ENCODE measurements at places on chromosomes 16 and 17.
A peak's percentile ranks its signal among the peaks of the same experiment; 100 is the strongest.

- no peak for DNase-seq
Measured at GRCh38 chr16:58002936-58003335, 1.7 kb downstream of the USB1 start.

- no peak for DNase-seq
Measured at GRCh38 chr16:50841081-50841886, 99.4 kb downstream of the CYLD start.

- DNase-seq = no peak
Measured at GRCh38 chr17:61232871-61233270, 166.8 kb upstream of the TBX2 start.

DNA sequence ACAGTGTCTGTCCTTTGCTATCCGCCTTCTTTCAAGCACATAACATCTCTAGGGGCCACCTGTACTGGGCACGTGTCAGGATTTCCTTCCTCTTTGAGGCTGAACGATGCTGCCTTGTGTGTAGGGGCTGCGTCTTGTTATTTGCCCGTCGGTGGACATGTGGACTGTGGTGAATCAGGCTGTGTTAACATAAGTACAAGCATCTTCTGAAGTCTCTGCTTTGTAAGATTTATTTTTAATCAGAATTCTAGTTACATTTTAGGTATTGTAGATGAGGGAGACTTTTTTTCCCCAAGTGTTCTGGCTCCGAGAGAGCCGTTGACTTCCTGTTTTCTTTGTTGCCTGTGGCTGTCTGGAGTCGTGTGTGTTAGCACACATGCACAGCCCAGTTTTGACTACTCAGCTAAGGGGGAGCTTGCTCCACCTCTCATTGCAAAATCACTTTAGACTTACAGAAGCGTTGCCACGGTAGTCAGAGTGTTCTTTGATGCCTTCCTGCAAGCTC, 26.1 kb downstream of the SPG7 start:
- peak; percentile 11 for DNase-seq

GRCh38 chr16:55655897-55656681, at the start of gene SLC6A2:
Gene SLC6A2 (plus strand): TSS chr16:55655988. CDS start chr16:55656695, 707 bp downstream.
- no peak for DNase-seq

DNA sequence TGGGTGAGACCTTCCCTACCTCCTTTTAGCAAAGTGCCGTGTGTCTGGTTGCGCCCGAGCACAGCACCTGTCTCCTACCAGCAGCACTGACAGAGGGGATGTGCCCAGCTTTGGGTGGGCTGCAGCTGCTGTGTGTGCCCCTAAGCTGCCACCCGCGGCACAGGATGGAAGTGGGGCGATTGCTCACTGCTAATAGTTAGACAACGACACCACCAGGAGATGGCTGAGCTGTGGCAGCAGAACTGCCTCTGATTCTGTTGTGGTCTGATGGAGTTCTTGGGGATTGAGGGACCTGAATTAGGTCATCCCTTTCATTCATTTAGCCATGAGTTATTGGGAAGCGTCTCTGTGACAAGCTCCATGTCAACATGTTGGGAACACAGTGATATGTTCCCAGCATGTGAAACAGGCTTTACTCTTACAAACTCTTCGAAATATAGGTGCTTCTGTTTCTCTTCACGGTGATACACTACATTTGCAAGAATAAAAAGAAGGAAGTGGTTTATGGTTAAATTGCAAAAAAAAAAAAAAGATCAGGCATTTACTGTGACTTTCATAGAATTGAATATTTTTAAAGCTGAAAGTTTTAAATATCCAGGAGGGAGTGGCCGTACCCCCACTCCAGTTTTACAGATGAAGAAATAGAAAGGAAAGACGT, 184.4 kb downstream of the MAF start:
- DNase-seq = no peak

DNA sequence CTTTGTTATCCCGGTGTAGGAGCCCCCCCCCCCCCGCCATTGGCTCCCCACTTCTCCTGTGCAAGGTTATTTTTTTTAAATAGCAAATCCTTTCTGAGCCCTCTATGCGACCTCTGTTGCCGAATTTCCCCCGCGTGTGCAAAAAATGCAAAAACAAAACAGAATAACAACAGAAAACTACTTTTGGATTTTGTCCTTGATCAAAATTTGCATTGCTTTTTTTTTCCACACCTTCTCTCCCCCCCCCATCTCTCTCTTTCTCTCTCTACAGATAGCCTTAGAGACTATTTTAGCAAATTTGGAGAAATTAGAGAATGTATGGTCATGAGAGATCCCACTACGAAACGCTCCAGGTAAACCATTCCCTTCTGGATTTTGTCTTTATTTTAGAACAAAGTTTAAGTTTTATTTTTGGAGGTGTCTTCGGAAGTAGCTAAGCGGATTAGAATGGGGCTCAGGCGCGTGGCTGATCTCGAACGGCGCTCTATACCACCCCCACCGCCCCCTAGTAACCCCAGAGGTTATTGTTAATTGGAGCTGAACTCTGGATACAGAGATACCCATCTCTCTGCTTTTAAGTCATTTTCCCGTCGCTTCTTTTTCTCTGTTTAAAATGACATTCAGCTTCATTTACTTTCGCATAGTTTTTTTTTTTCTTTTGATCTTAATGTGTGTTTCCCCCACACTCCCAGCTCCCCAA, 1.0 kb downstream of the MSI2 start:
- no peak for DNase-seq

DNA sequence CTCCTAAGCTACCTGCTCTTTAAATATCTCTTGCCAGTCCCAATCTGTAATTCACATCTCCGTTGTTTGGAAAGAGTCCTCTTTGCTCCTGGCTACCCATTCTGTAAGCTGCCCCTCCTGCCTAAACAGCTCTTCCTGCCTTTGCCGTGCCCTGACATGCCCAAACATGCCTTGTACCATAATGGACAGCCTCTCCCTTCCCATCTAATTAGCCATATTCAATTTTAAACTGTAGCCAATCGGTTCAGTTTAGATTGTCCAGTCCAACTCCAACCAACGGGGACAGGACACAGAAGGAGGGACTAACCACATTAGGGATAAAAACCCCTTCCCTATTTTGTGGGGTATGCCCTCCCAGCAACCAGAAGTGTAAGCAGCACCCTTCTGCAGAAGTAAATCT, 30.6 kb upstream of the CLEC3A start:
- no peak for DNase-seq

- no peak for DNase-seq
Measured at GRCh38 chr17:72139212-72139611, 18.4 kb downstream of the SOX9 start.

DNA sequence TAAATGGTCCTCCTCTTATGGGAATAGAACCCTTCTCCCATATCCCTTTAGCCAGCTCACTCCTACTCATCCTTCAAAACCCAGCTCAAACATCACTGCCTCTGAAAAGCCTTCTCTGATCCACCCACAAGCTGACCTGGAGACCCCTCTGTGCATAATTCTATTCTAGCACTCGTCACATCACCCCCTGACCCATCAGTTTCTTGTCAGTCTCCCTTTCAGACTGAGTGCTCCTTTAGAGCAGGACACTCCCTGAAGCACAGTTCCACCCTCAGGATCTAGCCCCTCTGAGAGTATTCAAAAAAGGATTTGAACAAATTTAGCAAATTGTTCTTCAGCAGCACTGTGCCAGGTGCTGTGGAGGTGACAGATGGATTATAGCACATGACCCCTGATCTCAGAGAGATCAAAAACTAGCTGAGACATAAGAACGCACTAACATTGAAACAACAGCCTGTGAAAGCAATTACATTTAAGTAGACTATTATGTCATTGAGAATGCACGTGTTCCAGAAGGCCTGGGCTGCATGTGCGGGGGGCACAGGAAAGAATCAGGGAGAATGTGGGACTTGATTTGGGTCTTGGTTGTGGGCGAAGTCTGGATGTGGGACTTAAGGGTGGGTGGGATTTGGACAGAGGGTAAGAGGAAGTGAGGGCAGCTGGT, 43.5 kb downstream of the MRPS23 start:
- no peak for DNase-seq

GRCh38 chr17:19763416-19763815, 15.3 kb upstream of the ALDH3A1 start:
- no peak for DNase-seq

DNA sequence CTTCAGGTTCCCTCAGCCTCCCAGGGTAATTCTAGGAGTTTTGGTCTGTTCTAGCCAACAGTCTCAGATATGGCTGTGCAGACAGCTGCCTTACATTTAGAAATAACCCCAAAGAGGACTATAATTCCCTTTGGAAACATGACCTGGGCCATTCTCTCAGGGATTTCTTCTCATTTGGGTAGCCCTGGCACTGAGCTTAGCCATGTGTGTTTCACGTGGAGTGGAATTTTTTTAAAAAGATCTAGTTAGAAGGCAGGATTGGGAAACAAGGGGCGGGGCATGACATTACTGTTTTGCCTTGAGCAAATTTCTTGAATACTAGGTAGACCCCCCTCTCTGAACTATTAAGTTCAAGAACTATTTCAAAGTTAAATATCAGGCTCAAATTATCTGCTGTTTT, 29.6 kb upstream of the MRC2 start:
- DNase-seq = no peak

GRCh38 chr16:86088287-86088686, 189.3 kb downstream of the IRF8 start:
- no peak for DNase-seq

GRCh38 chr17:40315678-40316570, 6.9 kb downstream of the RARA start:
- no peak for DNase-seq

GRCh38 chr16:87926246-87927194, 9.8 kb downstream of the CA5A start:
- no peak for DNase-seq

DNA sequence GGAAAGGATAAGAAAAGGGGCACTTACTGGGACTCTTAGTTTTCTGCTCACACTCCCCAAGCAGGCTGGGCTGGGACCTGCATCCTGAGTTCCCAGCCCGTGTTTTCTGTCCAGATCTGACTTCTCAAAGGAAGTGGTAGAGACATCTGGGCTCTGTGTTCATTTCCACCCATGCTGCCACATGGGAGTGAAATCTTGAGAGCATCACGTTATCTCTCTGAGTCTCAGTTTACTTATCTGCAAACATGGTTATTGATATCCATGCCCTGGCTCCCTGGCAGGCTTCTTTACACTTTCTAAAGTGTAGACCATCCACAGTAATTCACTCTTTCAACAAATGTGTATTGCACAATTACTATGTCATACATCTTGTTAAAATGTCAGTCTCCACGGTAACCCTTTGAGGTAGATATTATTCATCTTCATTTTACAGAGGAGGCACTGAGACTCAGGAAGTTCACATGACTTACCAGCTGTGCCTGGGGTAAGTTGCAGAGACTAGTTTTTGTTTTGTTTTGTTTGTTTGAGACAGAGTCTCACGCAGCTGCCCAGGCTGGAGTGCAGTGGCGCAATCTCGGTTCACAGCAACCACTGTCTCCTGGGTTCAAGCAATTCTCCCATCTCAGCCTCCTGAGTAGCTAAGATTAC, 3.4 kb downstream of the ZNF688 start:
- peak; percentile 25 for DNase-seq

GRCh38 chr17:82931699-82932517, 92.1 kb upstream of the ZNF750 start:
- DNase-seq = no peak

- no peak for DNase-seq
Measured at GRCh38 chr17:77225265-77225664, 84.5 kb downstream of the SEC14L1 start.

GRCh38 chr16:27080895-27081294, 14.2 kb downstream of the C16orf82 start:
- DNase-seq = no peak

DNA sequence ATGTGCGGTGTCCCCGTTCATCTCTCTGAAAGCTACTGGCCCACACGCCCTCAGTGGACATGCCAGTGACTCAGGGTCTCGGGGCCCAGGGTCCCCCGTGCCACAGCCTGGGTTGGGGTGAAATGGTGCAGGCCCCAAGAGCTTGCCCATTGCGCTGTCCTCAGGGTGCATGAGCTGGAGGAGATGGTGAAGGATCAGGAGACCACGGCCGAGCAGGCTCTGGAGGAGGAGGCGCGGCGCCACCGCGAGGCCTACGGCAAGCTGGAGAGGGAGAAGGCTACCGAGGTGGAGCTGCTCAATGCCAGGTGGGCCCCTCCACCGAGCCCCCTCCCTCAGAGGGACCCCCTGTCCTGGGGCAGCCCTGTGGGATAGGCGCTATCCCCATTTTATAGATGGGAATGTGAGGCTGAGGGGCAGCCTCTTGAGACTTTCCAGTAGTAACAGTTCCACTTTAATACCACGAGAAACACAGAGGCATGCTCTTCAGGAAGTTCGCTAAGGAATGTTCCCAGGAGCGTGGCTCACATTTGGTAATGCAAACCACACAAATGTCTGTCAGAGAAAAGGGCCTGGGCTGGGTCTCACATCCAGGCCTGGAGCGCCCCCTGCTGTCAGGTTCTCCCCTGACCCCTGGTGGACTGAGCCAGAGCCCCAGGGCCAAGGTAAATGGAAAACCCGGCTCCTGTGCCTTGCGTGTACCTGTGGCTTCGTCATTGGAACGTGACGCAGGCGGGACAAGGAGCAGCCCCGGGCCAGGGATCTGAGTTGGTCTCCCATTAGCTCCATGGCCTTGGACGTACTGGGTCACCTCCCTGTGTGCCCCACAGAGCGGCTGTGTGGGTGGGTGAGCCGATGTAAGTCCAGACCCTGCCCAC, 133.7 kb downstream of the RAB11FIP4 start:
- DNase-seq = peak; percentile 76

- DNase-seq = no peak
Measured at GRCh38 chr17:21146362-21147015, 19.7 kb downstream of the DHRS7B start.

- no peak for DNase-seq
Measured at GRCh38 chr17:51036084-51036483, 84.6 kb downstream of the SPAG9 start.

- no peak for DNase-seq
Measured at GRCh38 chr16:75024182-75024581, 25.4 kb downstream of the ZNRF1 start.

All from effector memory CD4-positive, alpha-beta T cell (primary cell).